Stimulated activated CD4-positive, alpha-beta T cell treated with anti-CD3 and anti-CD28 coated beads, Interleukin-4, amount 100 ng/mL, for 24 hours (primary cell): ENCODE measurements at places on chromosomes 12 and 14.

GRCh38 chr12:6534695-6534944, 303 bp downstream of the GAPDH start:
- no peak for DNase-seq

GRCh38 chr12:13836099-13836498, 145.3 kb downstream of the GRIN2B start:
- DNase-seq: no peak

DNA sequence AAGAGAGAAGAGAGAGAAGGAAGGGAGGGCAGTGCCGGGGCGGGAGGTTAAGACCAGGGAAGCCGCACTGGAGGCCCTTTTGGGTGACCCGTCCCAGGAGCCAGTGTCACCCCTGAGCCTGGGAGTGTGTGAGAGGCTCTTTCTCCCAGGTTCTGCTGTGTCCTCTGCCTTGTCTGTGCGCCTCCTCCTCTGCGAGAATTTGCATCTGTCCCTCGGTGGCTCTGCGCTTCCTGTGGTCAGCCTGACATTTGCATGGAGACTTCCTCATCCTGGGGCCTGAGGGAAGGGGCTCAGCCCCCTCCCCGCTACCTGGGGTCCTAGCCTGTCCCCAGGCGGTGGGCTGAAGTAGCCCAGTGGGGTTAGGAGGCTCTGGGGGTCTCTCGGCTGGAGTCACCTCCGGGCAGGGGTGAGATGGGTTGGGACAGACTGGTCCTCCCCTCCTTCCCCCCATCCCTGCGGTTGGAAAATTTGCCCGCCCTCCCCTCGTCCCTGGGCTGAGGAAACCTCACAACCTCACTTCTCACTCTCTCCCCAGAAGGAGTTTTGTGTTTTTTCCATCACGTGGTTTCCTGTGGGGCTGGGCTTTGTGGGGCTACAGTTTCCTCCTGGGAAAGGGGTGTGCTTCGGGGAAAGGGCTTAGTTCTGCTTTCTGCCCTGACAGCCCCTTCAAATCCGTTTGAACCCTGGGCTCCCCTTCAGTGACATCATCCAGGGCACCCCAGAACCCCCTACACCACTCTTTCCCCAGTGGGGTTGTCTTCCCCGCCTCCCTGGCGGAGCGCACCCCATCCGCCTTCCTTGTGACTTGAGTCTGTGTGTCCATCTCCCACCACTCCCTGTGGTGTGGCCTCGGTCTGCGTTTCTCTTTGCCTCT, 2.5 kb downstream of the PTPN6 start:
- DNase-seq: peak; percentile 85

GRCh38 chr12:95674631-95675030, 115.9 kb downstream of the NTN4 start:
- DNase-seq: no peak

- DNase-seq: no peak
These were observed 832.9 kb downstream of the C12orf50 start for GRCh38 chr12:87196321-87196720.

DNA sequence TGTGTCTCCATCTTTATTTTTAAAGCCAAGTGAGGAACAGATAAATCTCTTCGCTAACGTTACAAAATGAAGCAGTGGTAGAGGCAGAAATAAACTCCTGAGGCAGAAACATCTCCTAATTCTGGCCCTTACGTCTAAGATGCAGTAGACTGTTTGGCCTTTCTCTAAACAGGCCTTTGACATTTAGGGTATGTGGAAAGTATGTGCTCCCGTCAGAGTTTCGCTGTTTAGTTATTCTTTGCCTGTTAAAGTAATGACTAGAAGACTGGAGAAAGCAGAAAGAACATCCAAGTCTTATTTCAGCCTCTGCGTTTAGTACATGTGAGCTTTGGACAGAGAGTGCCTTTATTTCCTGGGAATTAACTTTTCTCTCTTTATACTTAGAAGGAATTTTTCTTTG, 216.6 kb downstream of the RAD51B start:
- DNase-seq: no peak

DNA sequence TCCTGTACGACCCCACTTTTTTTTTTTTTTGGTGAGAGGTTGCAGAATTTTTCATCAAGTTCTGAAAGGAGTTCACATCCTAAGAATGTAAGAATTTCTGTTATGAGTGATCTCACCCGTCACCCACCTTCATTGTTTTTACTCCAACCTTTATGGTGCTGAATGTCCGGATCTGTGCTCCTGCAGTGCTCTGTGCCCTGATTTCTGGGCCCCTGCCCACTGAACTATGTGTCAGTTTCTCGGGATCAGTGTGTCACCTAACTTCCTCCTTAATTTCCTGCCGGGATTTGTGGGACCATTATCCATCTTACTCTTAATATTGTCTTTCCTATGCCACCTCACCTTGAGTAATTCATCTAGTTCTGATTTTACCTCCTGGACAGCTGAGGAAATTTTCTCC, 11.6 kb downstream of the RASSF8 start:
- DNase-seq: no peak

GRCh38 chr12:44847888-44848702, 28.0 kb downstream of the NELL2 start:
- peak; percentile 66 for DNase-seq

- no peak for DNase-seq
These were observed 35.6 kb downstream of the TMEM120B start for GRCh38 chr12:121748218-121748570.

DNA sequence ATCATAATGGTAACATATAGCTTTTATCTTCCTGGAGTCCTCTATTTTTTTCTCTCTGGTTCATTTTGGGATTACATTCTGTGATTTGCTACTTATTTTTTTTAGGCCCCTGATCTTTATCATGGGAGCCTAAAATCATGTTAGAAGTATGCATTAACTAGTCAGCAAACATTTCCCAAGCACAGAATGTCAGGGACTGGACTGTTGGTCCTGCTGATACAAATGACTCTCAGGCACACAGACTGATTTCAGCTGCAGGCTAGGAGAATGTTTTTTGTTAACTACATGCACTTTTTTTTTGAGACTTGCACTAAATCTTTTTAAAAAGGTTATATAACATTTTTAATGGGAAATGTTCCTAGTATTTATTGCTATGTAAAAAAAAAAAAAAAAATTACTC, 131.1 kb downstream of the ACSS3 start:
- DNase-seq: no peak

GRCh38 chr12:56903374-56903773, 30.8 kb downstream of the SDR9C7 start:
- no peak for DNase-seq

- DNase-seq: no peak
These were observed 54.1 kb downstream of the EP400 start for GRCh38 chr12:132003846-132004245.

- DNase-seq: no peak
These were observed 12.3 kb downstream of the PPHLN1 start for GRCh38 chr12:42338280-42338679.

GRCh38 chr12:127680516-127680915, 586.5 kb upstream of the TMEM132C start:
- no peak for DNase-seq

GRCh38 chr14:81133400-81133799, 87.4 kb downstream of the GTF2A1 start:
- DNase-seq: no peak

DNA sequence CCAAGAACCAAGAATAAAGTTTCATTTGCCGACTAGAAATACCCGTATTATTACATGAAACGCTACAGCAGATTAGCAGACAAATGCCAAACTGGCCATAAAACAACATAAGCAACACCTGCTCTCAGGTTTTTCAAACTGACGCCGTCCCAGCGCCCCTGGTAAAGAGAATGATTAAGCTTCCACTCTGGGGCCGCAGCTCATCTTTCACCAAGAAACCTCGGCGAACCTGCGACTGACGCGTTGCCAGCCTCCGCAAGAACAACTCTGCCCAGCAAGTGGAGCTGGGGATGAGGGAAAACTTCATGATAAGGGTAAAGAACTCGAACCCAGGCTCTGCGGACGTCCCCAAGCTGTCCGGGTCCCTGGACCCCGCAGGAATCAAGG, 530 bp downstream of the ARL1 start:
- peak; percentile 30 for DNase-seq

- no peak for DNase-seq
These were observed 494.3 kb upstream of the ATXN7L3B start for GRCh38 chr12:74043343-74043742.

GRCh38 chr14:76929927-76930326, 98.6 kb downstream of the IRF2BPL start:
- peak; percentile 52 for DNase-seq
